GM03348 (cell line): ENCODE measurements at places on chromosomes 6 and 20.

DNA sequence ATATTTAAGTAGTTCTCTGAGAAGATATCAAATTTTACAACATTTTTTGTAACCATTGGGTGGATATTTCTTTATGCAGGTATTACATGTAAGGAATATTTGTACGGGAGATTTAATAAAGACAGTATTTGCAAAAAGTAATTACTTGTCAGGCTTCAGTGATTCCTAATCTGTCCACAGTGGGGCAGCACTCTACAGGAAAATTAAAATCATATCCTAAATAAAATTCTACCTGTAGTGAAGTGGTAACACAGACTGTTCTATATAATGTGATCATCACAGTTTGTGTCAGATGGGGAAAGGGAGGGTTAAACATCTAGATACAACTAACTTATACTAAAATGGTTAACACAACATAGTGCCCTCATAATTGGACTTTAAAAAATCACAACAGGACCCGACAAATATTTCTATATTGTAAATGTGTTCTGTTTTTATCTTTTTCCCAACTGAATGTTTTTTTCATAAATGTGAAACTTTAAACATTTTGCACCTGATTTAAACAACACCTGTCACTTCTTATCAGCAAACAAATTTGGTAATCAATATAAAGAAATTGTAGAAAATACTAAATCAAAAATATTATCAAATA is 145.6 kb upstream of the MANEA start:
- peak; percentile 36 for DNase-seq

- no peak for DNase-seq
Observed at GRCh38 chr20:9989066-9989724, 45.6 kb upstream of the ANKEF1 start.

DNA sequence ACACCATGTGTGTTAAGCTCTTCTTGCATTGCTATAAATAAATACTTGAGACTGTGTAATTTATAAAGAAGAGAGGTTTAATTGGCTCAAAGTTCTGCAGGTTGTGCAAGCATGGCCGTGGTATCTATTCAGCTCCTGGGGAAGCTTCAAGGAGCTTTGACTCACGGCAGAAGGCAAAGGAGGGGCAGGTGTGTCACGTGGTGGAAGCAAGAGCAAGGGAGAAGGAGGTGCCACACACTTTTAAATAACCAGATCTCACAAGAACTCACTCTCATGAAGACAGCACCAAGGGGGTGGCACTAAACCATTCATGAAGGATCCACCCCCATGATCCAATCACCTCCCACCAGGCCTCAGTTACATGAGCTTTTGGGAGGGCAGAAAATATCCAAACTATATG is 193.7 kb downstream of the ERMARD start:
- DNase-seq = no peak

DNA sequence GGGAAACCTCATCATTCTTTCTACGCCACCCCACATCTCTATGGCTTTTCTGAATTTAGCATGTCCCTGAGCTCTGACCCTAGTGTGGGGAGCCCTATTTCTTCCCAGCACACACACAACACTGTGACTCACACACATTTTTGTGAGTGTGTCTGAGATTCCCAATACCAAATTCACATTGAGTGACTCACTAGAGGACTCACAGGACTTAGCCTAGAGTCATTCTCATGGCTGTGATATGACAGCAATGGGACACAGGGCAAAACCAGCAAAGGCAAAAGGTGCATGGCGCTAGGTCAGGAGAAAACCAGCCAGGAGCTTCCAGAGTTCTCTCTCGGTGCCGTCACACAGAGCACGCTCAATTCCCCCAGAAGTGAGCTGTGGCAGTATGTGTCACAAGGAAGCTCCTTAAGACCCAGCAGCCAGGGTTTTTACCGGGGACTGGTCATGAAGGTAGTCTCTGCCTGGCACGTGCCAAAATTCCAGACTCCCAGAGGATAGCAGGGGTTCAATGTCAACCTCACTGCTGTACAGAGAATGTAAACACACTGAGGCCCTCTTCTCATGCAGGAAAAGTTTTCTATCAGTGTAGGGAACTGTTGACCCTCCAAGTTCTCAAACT is 6.2 kb downstream of the CSTL1 start:
- peak; percentile 72 for DNase-seq

DNA sequence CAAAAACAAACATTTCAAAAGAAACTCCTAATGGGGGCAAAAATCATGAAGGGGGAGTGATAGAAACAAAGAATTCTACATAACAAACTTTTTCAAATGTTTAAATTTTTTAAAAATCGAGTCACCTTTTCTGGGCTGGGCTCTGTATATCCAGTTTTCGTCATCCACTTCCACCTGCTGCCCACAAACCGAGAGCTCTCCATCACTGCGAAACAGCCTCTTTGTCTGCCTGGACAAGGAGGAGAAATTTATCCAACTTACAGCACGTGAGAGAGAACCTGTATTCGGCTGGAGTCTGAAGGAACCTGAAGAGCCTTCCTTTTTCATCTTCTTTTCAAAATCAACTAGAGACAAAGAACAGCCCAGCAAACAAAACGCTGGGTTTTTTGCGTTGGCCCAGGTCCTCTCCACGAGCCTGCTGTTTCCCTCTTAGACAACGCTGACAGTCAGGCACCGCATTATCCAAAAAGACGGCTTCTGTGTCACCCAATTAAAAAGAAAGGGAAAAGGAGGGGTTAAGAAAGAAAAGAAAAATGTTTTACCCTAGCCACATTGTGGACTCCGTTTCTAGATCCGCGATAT is 72.4 kb upstream of the NHSL1 start:
- no peak for DNase-seq

DNA sequence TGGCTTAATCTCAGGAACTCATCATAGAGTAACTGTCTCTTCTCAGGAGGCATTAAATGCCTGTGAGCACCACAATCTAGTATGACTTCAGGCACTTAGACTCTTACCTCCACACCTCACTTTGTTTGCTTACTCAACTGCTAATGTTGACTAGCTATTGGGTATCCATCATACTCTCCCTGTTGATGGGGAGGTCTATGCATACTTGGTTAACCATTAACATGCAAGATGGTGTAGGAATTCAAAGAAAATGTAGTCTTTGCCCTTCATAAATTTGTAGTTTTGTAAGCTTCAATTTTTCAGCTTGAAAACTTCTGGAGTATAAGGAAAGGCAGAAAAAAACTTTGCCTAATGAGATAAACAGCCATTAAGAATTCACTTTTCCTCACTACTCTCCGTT is 501.0 kb upstream of the MARCKS start:
- DNase-seq = no peak

DNA sequence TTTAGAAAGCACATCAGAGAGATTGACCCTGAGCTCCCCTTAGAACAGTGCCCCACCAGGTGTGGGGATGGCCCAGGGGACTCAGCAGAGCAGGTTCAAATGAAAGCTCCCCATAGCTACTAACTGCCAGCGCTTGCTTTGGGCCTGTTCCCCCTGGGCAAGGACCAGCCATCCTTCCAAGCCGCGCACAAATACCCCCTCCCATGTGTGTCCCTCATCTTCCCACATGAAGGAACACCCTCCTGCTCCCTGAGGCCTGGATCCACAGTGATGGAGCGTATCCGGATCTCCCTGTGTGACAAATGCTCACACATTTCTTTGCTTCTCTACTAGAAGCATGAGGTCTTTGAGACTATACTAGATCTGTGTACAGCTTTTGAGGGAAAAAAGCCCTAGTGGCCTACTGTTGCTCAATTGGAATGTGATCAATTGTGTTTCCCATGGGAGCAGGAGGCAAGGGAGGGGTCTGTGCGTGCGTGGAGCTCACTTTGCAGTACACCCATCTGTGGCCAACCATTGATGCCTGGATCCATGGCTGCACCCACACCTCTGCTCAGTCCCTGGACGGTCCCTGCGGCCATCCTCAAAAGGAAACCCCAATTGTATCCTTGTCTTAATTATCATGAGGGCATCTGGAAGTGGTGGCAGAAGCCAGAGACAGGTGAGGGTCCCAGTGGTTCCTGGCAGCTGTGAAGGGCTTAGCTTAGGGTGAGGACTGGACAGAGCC is 1.4 kb upstream of the RAET1G start:
- no peak for DNase-seq

DNA sequence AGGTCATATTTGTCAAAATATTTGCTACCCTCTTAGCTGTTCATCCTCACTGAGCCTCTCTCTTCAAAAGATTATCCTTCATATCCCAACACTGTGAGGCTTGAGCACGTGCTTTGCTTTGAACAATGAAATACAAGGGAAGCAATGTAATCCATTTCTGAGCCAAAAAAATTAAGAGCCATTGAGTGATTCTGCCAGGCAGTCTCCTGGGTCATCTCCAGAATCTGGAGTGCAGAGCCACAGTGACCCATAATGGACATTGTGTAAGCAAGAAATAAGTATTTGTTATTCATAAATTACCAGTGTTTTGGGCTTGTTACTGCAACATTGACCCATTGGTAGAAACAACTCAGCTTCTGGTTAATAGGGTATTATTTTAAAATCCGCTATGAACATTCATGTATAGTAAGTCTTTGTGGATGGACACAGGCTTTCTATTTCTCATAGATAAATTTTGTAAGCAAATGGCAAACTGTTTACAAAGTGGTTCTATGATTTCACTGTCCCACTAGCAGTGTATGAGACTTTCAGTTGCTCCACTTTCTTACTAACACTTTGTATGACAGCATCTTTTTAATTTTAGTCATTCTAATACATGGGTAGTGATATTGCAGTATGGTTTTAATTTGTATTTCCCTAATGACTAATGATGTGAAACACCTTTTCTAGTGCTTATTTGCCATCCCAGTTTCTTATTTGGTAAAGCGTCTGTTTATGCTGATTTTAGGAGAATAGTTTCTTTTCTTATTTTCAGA is 358.2 kb downstream of the PLCB1 start:
- DNase-seq = no peak

DNA sequence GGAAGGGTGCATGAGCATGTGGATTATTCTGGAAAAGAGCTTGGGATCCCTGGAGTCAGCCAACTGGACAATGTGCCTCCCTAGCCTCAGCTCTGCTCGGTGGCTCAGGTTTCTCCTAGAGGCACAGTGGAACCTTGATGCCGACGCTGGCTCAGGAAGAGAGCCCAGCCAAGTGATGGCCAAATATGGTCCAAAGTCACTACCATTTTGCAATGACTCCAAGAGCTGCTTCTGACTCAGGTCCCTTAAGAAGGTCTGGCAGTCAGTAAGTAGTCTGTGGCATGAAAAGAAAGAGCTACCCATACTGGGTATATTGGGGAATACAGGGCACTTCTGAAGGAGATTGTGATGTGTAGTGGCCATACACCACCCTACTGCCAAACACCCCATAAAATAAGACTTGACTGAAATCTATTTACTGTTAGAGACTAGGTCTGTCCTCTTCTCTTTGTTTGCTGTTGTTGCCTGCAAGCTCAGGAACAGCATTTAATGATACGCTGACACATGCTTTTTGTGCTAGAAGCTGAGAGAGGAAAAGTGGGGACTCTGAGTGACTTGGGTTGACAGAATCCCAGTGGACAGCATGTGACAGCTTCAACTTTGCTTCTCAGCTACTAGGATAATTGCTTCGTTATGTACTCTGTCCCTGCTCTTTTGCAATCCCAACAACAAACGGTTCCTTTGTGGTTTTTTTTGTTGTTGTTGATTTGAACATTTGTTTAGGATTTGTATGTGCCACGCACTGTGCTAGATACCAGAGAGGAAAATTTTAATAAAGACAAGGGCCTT is 30.3 kb upstream of the OGFRL1 start:
- no peak for DNase-seq

DNA sequence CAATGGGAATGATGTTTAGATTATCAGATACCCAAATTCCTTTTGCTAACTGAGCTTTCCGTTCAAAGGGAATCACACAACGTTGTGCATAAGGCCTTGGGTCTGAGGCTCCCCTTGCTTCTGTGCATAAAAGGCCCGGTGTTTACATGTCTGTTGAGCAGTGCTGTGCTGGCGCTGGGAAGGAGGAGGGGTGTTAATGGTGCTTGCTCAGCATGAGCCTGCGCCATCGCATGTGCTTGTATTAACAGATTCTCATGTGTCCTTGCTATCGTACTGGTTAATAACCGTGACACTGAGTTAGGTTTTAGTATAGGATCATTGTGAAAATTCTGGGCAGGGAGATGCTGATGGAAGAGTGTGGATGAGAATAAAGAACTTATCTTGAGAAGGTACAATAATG is 62.3 kb upstream of the TRAF3IP2 start:
- no peak for DNase-seq

- DNase-seq = no peak
Observed at GRCh38 chr6:36639171-36639808, 39.2 kb upstream of the CDKN1A start.

DNA sequence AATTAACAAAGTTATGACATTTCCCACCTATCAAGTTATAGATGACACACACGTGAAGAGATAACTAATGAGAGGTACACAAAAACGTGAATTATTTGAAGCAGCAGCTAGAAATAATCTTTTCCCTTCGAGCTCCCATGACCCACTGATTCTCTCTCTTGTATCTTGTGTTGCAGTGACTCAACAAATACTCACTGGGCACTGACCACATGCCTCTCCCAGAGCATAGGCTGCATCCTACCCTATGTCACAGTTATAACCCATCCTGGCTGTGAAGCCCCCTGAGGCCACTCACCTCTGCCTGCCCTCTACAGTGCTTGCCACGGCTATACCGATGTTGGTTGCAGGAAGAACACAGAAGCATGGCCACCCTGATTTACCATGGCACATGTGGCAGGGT is 91.8 kb downstream of the INSM1 start:
- DNase-seq = no peak

DNA sequence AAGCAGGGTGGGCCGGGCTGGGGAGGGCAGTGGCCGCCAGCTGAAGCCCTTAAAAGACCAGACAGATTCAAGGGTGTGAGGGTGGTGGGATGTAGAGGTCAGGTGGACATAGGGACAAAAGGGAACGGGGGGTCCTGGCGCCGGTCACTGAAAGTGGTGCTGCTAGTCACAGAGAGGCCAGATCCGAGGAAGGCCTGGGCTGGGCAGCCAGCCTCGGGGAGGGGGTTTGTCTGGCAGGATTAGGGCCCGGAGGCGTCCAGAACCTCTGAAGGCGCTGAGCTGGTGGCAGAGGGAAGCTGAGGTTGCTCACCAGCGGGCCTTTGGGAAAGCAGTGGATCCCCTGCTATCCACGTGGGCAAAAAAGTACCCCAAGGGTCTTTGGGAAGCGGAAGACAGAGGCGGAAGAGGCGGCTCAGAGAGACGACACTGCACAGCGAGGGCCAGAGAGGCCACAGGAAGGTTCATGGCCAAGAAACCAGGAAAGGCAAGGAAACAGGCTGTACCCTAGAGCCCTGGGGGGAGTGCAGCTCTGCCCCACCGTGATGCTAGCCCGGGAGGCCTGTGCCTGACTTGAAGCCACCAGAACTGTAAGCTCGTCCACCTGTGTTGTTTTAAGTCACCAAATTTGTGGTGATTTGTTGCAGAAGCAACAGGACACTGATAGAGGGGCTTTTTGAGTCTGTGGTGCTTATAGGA is 106.0 kb downstream of the TMEM242 start:
- DNase-seq = no peak

- DNase-seq = no peak
Observed at GRCh38 chr6:36508532-36508931, 38.7 kb downstream of the STK38 start.

GRCh38 chr20:5156675-5157448 is 30.1 kb downstream of the CDS2 start:
- DNase-seq = no peak

GRCh38 chr6:67736161-67736560 is 898.9 kb upstream of the ADGRB3 start:
- no peak for DNase-seq
